ENCODE measurements at places on chromosomes 5 and 9.

- DNase-seq = no peak
Observed at GRCh38 chr5:124580925-124581737, 165.3 kb downstream of the ZNF608 start.

GRCh38 chr5:1018596-1018995, 10.0 kb downstream of the NKD2 start:
- DNase-seq = no peak

DNA sequence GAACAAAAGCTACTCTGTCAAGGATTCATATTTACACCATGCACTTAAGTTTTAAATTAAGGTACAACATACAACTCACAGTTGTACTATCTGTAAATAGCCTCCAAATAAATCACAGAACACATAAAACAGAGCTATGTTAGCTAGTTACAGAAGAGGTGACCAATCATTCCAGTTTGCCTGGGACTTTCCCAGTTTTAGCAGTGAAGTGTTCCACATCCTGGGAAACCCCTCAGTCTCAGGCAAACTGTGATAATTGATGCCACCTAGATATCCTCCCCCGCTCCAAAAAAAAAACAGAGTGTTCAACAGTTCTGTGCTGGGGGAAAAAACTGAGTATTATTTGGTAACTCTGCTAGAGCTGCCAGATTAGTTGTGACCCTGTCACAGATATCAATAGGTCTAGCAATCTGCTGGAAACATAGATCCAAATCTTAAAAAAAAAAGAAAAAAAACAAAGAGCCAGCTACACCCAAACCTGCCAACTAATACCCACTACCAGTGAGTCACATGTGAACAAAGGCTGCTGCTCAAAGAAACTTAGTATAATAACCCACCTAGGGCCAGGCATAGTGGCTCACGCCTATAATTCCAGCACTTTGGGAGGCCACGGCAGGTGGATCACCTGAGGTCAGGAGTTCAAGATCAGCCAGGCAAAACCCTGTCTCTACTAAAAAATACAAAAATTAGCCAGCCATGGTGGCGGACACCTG, 5.7 kb downstream of the TBCA start:
- no peak for DNase-seq

GRCh38 chr5:1436036-1436435, 9.2 kb downstream of the SLC6A3 start:
- no peak for DNase-seq
